D341Med (cell line): ENCODE measurements at places on chromosomes 4 and X.
A peak's percentile ranks its signal among the peaks of the same experiment; 100 is the strongest.

GRCh38 chrX:134191281-134191680, 45.7 kb upstream of the CCDC160 start:
- DNase-seq: no peak

DNA sequence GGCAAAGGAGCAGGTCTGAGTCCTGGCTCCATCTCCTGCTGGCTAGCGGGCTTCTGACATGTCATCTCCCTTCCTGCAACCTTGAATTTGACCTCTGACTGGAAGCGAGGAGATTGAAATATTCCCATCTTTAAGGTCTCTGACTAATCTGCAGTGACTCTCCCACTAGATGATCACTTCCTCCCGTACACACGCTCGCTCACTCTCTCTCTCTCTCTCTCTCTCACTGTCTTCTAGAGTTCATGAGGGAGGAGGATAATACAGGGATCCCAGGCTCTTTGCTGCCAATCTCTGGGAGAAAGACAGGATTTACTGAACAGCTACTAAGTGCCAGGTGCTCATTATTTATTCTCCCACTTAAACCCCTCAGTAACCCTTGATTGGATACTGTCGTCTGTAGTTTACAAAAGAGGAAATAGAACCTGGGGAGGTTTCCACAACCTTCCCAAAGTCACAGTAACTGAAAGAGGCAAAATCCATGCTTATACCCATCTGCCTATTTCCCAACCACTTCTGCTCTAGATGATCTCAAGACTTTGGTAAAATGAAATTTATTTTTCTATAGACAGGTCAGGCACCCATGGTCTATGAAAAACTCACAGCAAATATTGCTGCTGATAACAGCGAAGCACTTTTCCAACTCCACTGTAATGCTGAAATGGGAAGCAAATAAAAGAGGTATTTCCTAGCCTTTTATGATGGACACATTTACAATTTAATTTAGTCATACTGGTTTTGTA, 193.5 kb upstream of the C1QTNF7 start:
- no peak for DNase-seq

GRCh38 chr4:174522183-174523024, at the start of gene HPGD:
TSS of gene HPGD (minus strand) at chr4:174522488. CDS start at chr4:174522451, 37 bp downstream.
- DNase-seq: peak; percentile 61

DNA sequence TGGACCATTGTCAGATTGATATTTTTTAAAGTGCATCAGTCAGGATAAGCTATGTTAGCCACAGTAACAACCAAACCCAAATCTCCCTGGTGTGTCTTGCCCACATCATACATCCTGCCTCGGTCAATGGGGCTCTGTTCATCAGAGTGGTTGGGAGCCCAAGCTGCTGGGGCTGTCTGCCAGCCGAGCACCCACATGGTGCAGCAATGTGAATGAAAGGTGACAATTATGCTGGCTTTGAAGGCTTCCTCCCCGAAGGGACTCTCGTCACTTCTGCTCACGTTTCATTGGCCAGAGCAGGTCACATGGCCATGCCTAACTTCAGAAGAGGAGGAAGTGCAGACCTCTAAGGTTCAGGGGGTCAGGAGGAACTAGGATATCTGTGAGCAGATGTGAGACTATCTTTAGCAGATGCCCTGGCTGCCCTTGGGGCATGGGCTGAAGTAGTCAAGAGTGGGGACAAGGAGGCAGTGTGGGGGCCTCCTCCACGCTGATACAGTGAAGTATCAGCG, 1.3 kb upstream of the JAKMIP1 start:
- no peak for DNase-seq

GRCh38 chrX:12770440-12770839, 20.8 kb upstream of the PRPS2 start:
- no peak for DNase-seq

DNA sequence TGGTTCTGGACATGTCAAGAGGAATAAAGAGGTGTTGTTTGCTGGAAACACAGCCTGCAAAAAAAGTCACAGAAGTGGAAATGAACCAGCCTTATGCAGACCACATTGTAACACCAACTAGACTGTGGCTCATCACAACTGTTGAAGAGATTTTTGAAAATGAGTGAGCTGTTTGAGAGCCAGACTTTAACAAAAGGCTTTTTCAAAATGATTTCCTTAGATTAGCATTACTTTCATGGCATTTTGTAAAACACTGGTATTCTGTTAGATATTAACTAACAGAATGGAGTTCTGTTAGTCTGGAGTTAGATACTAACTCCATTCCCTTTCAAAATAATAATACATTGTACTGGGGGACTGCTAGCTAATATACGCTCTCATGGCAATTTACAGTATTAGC, 60.6 kb upstream of the GABRA2 start:
- no peak for DNase-seq

DNA sequence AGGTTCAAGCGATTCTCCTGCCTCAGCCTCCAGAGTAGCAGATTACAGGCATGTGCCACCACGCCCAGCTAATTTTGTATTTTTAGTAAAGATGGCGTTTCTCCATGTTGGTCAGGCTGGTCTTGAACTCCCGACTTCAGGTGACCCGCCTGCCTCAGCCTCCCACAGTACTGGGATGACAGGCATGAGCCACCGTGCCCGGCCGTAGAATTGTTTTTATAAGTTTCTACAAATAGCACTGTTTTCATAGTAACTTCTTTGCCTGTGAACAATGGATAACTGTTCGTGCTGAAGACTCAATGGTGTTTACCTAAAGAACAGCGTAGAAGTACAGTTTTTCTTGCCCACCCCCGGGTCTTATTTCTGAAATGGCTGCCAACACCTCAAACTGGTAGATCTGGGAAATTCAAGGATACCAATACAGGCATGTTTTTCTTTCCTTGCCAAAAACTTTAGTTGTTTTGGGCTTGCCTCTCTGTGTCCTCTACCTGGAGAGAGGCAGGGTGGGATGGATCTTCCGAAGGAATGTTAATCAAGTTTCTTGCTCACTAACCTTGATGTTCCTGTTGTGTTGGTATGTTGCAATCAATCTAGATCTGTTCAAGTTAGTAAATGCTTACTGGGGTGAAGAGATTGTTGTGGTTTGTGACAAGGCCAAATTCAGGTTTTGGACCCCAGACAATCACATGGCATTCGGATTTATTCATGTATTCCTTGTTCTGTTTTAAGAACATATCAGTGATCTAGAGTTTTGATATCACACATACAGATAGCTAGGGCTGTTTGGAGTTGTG, 2.8 kb upstream of the RUFY3 start:
- DNase-seq: no peak

DNA sequence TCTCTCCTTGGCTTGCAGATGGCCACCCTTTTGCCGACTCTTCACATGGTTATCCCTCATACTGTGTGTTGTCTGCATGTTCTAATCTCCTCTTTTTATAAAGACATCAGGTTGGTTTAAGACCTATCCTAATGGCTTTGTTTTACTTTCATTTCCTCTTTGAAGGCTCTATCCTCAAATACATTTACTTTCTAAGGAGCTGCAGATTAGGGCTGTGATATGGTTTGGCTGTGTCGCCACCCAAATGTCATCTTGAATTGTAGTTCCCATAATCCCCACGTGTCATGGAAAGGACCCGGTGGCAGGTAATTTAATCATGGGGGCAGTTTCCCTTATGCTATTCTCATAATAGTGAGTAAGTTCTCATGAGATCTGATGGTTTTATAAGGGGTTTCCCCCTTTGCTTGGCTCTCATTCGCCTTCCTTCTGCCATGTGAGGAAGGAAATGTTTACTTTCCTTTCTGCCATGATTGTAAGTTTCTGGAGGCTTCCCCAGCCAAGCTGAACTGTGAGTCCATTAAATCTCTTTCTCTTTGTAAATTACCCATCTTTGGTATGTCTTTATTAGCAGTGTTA, 204.5 kb downstream of the RELL1 start:
- DNase-seq: no peak

GRCh38 chr4:76087007-76087769, 12.7 kb downstream of the ART3 start:
- peak; percentile 79 for DNase-seq

GRCh38 chrX:19566359-19567222, 51.3 kb upstream of the MAP3K15 start:
- DNase-seq: no peak

DNA sequence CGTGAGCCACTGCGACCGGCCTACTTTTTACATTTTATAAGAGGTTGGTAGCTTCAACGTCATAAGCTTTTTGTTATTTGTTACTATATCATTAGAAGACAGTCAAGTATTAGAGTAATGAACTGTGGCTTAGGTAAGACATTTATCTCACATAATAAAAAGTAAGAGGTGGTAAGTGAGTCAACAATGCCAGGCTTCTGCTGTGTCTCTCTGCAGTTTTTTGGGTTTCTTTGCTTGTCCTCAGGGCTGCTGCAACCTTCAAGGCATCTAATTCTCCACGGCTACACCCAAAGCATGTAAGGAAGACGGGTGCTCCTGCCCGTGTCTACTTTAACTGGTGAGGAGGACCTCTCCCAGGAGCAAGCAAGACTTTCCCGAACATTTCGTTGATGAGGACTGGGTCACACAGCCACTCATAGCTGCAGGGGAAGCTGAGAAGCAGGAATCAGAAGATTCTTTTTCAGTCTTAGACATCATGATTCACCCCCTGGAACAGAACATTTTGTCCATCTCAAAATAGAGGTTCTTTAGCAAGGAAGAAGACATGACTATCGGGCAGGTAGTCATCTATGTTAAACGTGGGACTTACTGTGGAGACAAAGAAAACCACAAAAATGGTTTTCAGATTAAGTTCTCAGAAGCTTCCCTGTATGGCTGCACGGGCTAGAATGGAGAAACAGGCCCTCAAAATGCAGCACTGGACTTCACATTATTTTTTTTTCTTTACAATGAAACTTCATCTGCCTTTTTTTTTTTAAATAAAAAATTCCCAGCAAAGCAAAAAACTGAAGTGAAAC, 13.0 kb upstream of the RHOH start:
- DNase-seq: no peak

GRCh38 chrX:131544218-131544617, 344 bp downstream of the OR13H1 start:
- no peak for DNase-seq

DNA sequence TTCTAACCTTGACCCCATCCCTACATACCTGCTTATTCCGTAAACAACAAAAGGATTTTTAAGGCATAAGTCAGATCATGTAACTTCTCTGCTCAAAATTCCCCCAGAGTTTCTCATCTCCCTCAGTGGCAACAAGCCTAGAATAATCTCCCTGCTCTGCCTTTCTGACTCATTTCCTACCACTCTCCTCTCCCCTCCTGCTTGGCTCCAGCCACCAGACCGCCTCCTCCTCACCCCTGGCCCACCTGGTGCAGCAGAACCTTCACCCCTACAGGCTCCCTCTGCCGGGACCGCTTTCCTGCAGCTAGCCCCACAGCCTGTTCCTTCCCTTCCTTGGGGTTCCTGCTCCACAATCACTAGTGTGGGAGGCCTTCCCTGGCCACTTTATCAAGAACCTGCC, 32.1 kb downstream of the TSPAN5 start:
- DNase-seq: no peak

DNA sequence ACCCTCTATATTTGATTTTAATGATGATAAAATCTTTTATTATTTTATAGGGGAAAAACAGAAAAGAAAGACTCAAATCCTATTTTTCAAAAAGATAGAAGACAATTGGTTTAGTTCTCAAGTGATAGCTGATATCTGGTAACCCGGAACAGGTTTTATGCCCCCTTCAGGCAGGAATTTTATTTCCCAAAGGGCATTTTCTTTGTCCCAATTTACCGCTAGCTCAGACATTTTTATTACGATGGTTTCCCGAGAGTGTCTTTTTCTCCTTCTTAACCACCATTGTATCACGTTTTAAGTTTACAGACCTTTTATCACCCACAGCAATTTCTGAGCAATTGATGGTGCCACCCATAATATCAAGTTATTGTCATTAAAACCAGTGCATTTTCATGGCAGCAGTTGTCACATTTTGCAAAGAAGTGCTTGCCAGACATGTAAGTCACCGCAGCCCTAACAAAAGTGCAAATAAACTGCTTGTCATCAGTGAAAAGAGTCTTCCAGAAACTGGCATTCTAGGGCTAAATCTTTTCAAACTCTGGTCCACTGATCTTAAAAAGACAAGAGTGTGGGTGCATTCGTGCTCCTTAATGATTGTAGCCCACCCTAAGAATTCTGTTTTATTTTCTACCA, 204.8 kb upstream of the VCX start:
- no peak for DNase-seq

GRCh38 chr4:113960684-113961321, 18.6 kb downstream of the ARSJ start:
- DNase-seq: no peak
